Neuronal stem cell (in vitro differentiated cells): ENCODE measurements at places on chromosomes 2 and 18.

GRCh38 chr2:146031158-146031557, 1511.2 kb upstream of the ZEB2 start:
- DNase-seq = no peak

- DNase-seq = no peak
Measured at GRCh38 chr18:22547807-22548561, 130.3 kb upstream of the CTAGE1 start.

GRCh38 chr2:38626326-38627035, 23.8 kb upstream of the HNRNPLL start:
- no peak for DNase-seq

DNA sequence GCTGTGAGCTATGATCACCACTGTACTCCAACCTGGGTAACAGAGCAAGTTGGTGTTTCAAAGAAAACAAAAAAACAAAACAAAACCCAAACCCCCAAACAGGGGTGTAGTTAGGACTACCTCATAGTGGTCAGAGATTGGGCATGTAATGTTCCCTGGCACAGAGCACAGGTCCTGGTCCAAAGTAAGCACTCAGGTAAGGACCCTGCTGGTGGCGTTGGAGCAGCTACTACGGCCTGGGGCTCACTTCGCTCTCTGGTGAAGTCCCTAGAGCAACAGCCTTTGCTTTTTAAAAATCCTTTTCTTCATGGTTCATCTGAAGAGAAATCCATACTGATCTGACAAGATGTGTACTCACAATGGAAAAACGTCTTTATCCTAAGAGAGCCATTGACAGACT, 130.4 kb downstream of the ZNF236 start:
- no peak for DNase-seq

DNA sequence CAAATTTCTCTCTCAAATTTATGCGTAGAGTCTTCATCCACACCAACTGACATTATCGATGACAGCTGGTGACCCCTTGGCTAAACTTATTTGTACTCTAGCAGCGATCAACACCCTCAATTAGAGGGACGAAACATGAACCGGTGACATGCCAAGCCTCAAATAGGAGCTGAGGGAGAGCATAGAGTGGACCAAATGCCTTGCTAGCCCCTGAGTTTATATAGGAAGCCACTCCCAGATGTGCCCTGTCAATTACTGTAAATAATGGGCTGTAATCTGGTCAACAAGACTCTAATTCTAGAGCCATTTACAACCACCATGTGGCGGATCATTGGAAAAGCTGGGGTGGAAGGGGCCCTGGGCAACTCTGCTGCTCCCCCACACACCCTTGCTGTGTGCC, 47.6 kb upstream of the FHL2 start:
- no peak for DNase-seq

DNA sequence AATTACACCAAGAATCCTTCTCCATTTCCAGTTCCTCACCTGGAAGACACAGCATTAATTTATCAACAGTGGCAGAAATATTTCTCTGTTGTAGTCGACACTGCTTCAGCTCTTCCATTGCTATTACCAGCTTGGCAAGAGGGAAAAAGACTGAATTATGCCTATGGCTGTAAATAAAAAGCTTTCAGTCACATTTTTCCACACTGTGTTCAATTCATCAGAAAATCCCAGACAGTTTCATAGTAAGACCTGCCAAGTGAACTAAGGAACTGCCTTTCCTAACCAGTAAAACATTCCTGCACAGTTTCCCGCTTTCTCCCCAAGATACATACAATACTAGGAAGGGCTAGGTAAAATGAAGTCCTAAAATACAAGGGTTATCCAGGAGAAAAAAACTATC, 94.7 kb downstream of the EXOC6B start:
- DNase-seq = no peak

GRCh38 chr2:55232863-55233657, 572 bp downstream of the RPS27A start:
- DNase-seq = no peak

- no peak for DNase-seq
Measured at GRCh38 chr2:104901037-104901881, 47.3 kb downstream of the POU3F3 start.
